ENCODE measurements at places on chromosomes 12 and 14.

DNA sequence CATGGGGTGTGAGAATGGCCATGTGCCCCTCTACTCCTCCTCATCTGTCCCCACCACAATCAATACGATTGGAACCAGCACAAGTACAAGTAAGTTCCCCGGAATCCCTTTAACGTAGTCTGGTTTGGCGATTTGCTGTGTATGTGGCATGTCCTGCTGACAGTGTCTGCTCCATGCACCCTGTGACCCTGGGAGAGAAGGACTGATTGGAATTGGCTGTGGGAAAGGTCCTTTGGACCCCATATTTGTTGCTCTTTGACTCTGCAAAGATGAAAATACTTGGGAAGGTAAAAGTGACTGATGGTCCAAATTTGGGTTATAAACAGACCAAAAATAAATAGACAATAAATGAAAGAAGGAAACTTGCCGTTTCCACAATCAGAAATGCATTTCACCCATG lies 135.6 kb downstream of the SAMD4A start:
- no peak for DNase-seq

GRCh38 chr12:16602412-16602811 lies 3.5 kb downstream of the LMO3 start:
- no peak for DNase-seq

GRCh38 chr12:26177283-26177682 lies 18.1 kb upstream of the SSPN start:
- no peak for DNase-seq

- no peak for DNase-seq
Measured at GRCh38 chr12:80708975-80709328, 1.5 kb downstream of the MYF6 start.

GRCh38 chr12:58202933-58203718 lies 261.8 kb downstream of the ATP23 start:
- no peak for DNase-seq

DNA sequence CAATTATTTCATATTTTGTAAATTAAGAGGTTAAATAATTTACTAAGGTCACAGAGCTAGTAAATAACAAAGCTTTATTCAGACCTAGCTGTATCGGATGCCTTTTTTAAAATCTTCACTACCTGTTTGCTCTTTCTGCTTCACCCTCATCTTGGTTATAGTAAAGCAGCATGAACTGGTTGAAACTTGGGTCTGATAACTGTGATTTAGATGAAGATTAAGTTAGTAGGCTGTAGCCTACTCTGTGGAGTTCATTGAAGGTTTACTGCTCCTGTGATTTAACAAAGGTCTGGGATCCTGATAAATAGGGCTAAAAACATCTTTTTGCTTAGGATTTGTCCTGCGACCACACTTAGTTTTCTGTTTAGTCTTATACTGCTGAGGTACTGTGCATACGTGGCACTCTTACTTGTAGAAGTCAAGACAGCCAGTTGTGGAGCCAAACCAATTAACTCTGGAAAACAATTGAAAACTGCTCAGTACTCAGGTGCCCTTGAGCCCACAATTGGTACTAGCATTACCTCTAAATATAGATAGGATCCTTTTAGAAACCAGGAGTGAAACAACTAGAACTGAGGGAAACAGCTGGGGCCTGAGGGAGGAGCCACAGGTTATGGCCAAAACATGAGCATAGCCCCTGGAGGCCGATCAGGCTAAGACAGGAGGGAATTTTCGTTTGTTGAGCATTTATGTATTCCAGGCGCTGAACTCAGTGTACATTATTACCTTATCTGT lies 2.3 kb downstream of the SPATS2 start:
- DNase-seq = no peak

DNA sequence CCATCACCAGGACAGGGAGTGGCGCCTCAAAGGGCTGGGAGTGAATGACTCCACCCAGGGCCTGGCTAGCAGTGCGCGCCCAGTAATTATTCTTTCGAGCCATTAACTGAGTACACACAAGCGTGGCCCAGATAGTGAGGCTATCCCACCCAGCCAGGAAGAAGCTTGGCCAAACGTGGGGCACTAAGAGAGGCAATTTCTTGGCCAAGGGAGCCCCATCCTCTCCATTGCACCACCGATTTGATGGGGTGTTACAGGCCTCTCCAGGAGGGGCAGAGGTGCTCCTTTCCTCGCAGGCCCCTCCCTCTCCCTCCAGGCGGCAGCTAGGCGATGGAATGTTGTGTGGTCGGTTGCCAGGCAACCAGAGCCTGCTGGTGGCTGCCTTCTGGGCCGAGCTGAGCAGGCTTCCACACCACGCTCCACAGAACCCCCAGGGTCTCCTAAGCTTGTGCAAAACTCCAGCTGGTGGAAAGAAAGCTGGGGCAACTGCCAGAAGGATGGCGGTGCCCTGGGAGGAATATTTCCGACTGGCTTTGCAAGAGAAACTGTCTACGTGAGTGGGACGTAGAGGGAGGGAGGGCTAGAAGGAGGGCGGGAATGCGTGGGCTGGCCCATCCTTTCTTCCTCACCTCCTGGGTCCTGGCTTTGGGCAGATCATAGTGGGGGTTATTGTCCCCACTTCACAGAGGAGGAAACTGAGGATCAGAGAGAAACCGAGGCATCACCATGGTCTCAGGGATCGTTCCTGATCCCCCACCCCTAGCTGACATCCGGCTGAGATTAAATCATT lies at the start of gene CFAP73:
Gene CFAP73 (plus strand): TSS at position 364 of the 790 bp plus-strand sequence. CDS start 134 bp downstream, at position 498.
- DNase-seq = no peak

DNA sequence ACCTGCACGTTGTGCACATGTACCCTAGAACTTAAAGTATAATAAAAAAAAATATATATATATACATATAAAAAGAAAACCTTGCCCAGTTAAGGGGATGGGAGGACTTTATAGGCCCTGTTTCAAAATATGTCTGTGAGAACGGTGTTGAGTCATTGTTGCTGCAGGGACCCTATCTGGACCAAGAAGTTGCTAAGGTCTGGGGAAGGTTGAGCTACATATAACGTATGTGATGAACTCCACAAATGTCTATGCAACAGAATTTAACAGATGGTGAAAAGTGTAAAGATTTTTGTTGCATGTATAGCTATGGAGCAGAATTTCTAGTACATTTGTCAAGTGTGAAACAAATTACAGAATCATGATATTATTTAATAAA lies 59.7 kb downstream of the TBC1D30 start:
- no peak for DNase-seq

GRCh38 chr12:89603678-89604077 lies 77.8 kb upstream of the POC1B start:
- DNase-seq = no peak

- no peak for DNase-seq
Measured at GRCh38 chr14:42323426-42323825, 716.8 kb downstream of the LRFN5 start.

DNA sequence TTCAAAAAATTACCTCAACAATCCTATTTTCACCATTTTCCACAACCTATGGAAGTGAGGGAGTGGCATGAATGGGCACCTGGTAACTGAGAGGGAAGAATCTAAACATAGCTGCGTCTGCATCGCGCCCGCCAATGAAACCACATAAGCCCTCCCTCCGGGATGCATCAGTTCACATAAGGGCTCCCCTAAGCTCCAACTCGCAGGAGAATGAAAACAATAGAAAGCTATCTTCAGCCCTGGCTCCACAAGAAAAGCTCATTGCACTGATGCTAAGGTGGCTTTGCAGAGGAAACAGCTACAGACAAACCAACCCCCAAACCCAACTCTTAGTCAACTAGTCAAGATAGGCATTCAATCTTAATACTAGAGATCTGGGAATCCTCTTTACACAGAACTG lies 173.3 kb downstream of the FOXN3 start:
- no peak for DNase-seq

- no peak for DNase-seq
Measured at GRCh38 chr12:98532687-98533304, 17.4 kb downstream of the TMPO start.

DNA sequence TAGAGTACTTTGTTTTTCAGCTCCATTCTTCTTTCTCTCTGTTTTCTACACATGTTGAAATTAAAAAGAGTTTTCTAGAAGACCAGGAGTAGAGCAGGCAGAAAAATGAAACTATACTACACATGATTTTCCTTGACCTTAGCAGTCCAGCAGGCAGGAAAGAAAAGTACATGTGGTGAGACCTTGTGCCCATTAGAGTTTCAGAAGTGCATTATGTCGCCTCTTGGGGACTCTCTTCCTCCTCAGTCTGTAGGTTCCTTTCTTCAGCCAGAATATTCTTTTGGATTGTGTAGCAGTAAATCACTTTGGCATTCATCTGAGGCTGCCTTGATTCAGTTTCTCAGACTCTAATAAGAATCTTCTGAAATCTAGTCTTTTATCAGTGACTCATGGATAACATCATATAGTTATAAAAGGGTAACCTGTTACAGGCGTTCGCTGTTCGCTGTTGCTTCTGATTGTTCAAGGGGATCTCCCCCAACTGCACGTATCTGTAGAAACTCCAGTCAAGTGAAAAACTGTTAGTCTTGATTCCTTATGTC lies 161.8 kb downstream of the ANO4 start:
- DNase-seq = no peak

- DNase-seq = no peak
Measured at GRCh38 chr14:59900556-59900955, 19.4 kb upstream of the LRRC9 start.

GRCh38 chr12:92541731-92542130 lies 161.1 kb upstream of the PLEKHG7 start:
- no peak for DNase-seq

- DNase-seq = no peak
Measured at GRCh38 chr14:41558490-41558889, 48.2 kb upstream of the LRFN5 start.

GRCh38 chr12:56927281-56927680 lies 6.9 kb downstream of the SDR9C7 start:
- DNase-seq = no peak

GRCh38 chr14:91879196-91879595 lies 11.9 kb upstream of the TC2N start:
- DNase-seq = no peak

Measured in activated CD4-positive, alpha-beta T cell treated with anti-CD3 and anti-CD28 coated beads for 24 hours (primary cell).